ENCODE measurements at places on chromosomes 3 and 15.

- no peak for DNase-seq
Measured at GRCh38 chr15:74270854-74271520, 34.9 kb downstream of the CCDC33 start.

DNA sequence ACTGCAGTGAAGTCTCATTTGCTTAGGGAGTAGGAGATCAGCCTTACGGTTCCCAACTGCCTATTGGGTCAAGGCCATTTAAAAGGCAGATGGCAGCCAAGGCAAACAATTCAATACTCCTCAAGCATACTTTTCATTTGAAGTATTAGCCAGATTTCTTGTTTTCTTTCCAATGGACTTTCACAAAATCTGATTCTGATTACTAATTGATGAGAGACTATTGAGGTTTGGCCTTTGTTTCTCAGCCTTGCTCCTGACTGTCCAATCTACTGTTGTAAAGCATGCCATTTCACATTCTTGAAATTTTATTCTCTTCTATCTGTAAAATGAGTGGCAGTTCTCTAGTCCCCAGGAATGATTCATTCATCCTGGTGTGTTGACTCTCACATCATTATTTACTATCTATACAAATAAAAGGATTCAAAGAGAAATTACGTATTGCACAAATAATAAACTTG lies 166.2 kb upstream of the TGFBR2 start:
- DNase-seq = no peak

- DNase-seq = no peak
Measured at GRCh38 chr3:41277790-41278465, 78.6 kb downstream of the CTNNB1 start.

DNA sequence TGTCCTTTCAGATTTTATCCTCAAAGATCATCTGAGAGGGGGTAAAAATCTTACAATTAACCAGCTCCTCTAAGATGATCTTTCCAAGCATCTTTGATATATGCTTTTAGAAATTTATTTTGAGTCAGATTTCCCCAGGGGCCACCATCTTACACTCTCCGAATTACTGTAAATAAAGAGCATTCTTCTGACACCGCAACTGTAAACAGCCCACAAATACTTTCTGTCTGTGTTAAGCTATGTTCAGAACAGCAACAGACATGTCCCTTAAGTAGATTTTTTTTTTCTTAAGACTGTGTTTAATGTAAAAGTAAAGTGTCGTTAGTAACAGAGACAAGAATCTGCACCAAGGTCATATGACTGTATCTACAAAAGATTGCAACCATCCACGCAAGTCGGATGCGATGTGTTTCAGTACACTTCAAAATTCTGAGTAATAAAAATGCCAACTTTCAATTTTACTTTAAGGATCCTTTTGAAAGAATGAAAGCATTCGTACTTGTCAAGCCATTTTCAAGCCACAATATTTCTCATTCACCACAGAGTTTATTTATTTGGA lies 159.0 kb upstream of the KCNH8 start:
- DNase-seq = no peak

DNA sequence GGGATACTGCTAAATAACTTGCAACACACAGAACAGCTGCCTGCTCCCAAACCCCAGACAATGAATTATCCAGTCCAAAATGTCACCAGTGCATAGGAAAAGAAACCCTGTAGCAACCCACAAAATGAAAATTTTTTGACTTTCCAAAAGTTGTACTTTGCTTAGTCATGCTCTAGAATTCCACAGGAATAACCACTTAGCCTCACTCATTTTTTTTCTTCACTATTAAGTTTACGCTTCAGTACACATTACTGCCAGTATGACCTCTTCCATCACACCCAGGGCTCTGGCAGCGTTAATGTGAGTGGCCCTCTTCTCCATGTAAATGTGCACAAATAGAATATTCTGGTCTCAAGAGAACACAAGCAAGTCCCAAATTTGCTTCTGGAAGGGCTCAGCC lies 259.8 kb downstream of the MAGI1 start:
- DNase-seq = no peak
